Stimulated activated CD8-positive, alpha-beta memory T cell treated with anti-CD3 and anti-CD28 coated beads, Interleukin-2, amount 100 ng/mL, for 48 hours (primary cell): ENCODE measurements at places on chromosomes 2 and 18.

- DNase-seq, result no peak
Observed at GRCh38 chr18:11114653-11115052, 34.7 kb downstream of the PIEZO2 start.

DNA sequence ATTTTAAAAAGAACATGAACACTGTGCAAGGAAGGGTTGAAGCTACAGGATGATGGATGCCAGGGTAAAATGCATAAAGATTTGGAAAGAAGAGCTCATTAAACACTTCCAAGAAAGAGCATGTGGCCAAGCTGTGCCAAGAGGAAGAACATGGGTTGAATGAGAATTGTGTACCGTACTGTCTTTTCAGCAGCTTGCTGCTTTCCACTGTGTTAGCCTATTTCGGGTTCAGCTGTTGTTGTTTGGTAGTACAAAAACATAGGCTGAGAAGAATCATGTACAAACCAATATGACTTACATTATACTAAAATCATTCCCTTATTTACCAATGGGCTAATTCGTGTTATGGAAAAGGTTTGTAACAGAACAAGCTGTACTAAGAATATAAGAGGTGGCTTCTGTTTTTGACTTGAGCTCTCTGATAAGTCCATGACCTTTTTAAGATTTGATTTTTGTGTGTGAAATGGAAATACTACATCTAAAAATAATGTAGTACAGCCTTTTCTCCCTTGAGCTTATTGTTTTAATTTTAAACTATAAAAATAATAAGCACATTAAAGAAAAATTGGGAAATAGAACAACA, 188.3 kb upstream of the STON1 start:
- no peak for DNase-seq

DNA sequence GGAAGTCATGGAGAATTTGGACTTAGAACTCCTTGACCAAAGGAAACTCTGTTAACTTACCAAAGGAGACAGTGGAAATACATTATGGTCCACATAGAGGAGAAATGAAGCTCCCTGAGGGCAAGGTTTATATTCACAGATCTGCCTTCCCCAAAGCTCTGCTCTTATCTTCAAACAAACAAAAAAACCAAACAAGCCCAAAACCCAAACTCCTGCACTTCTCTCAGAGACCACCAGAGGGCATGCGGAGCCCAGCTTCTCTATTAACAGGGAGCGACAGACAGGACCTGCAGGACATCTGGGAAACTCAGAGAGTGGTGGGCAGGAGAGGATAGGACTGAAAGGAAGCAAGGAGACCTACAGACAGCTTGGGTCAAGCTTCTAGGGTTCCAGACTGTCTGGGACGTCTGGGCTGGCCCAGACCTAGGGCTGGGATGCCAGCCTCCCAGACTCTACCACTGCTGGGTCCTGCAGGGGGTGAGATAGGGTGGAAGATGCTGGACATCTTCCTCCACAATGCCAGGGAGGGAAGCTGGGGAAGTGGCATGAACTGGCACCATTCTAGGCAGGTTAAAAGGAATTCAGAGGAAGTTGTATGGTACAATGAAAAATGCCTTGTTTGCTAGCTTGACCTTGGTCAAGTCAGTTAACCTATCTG, 4.0 kb upstream of the WNT10A start:
- DNase-seq, result peak; percentile 42

DNA sequence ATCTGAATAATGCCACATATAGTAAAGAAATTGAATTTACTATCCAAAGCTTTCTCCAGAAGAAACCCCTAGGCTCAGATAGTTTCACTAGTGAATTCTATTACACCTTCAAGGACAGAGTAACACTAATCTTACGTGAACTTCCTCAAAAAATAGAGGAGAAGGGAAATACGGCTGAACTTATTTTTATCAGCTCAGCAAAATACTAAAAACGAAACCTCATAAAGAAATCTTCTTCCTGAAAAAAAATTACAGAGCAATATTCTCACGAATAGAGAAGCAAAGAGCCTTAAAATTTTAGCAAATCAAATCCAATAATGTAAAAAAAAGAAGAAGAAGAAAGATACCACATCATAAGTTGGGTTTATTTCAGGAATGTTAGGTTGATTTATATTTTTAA, 14.7 kb downstream of the CAPN13 start:
- DNase-seq, result no peak

- no peak for DNase-seq
Observed at GRCh38 chr2:58871469-58872142, 630.5 kb upstream of the FANCL start.

DNA sequence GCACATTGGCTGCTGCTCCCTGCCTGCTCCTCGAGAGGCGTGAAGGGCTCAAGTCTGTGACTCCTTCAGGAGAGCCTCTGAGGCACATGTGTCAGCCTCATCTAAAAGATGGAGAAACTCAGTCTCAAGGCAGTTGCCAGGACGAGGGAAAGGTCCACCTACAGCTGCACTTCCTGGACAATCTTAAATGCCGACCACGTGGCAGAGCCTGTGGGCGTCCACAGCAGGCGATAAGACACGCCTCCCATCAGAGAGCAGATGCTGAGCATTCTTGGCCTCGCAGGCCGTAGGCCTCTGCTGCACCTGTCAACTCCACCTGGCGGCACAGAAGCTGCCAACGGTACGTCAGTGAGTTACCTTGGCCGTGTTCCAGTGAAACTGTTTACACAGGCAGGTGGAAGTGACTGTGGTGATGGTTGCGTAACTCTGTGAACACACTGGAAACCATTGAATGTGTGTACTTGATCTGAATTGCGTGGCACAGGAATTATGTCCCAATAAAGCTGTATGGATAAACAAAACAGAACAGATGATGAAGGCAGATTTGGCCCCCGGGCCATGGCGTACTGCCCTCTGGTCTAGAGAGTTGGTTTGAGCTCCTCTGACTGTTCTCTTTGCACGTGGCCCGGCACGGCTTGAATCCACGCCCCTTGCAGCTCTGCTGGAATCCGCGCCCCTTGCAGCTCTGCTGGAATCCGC, 114.5 kb downstream of the RNF144A start:
- no peak for DNase-seq

GRCh38 chr2:217766356-217766755, 236.4 kb downstream of the TNS1 start:
- no peak for DNase-seq

- no peak for DNase-seq
Observed at GRCh38 chr2:192043216-192043870, 151.4 kb downstream of the TMEFF2 start.

GRCh38 chr2:170013802-170014551, 164.0 kb upstream of the MYO3B start:
- DNase-seq, result no peak

- no peak for DNase-seq
Observed at GRCh38 chr2:54578648-54579045, 122.5 kb downstream of the SPTBN1 start.

DNA sequence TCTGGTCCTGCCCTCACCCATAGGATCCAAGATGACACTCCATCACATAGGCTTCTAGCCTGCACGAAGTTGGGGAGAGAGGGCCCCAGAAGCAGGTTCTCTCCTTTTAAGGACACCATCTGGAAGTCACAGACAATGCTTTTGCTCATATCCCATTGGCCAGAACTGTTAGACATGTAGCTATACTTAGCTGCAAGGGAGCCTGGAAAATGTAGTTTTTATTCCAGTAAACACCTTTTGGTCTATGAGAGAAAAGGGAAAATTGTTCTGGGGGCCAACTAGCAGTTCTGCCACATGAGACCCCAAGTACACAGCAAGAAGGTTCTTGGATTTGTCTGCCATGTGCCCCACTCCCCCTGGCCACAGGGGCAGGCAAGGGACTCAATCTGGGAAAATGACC, 206.1 kb downstream of the ZFP36L2 start:
- DNase-seq, result no peak

DNA sequence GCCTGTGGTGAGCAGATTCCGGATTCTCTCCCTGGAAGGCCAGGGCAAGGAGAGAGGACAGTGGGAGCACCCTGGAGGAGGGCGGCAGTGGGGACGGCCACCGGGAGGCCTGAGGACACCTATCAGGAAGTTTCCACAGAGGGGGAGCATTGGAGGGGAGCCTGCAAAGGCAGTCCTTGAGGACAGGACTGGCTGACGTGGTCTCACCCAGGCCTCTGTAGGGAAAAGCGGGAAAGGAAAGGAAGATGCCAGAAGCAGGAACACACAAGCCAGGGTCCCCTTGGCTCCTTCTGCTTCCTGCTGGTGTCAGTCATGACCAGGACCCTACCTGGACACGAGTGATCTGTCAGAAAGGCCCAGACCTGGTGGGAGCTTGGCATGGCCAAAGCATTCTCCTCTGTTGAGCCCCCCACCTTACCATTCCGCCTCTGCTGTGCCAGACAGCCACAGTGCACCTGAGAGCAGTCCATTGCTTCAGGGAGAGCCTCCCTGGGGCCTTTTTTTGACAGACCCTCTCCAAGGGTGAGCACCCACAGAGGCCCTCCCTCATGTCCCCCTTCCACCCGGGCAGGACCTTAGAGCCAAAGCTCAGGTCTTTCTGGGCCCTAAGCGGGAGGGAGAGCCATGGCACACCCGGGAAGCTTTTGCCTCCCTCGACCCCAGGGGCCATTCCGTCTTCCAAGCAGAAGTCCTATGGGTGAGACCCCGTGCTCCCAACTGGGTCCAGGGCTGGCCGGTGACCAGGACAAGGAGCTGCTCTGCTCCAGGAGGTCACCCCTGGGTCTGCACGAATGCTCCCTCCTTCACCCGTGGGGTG, 333.1 kb downstream of the DYSF start:
- no peak for DNase-seq

- DNase-seq, result no peak
Observed at GRCh38 chr2:221255862-221256261, 316.2 kb downstream of the EPHA4 start.

GRCh38 chr2:205372141-205372540, 310.2 kb upstream of the NRP2 start:
- DNase-seq, result no peak

DNA sequence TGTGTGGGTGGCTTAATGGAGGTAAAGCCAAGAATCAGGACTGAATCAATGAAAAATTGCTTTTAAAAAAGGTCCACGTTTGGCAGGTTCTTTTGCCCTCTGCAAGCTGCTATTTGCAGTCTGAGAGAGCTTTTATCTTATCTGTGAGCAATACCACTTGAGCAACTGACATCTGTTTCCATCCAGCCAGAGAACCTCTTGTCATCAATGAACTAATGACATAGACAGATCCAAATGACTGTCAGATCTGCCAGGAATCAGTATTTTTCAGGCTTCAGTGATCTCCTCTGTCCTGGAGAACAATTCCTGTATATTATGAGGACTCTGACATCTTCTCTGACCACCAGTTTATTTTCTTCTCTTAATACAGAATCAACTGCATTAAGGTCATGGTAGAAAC, 608.1 kb downstream of the LRP1B start:
- DNase-seq, result no peak

DNA sequence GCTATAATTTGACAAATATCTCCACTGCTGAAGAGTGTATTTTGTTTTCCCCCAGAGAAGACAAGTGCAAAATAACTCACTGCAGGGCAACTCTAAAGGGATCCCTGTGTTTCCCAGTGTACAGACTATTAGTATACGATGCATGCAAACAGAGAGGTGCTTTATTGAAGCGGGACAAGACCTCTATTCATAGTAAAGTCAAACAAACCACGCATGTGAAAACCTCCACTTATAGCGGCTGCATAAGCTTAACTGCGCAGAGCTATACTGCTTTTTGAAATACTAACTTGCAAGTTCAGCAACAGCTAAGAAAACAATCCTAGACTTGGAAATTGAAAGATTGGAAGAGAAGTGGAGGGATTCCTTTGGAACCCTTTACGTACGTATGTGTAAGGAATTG, 15.6 kb downstream of the RNF144A start:
- no peak for DNase-seq

DNA sequence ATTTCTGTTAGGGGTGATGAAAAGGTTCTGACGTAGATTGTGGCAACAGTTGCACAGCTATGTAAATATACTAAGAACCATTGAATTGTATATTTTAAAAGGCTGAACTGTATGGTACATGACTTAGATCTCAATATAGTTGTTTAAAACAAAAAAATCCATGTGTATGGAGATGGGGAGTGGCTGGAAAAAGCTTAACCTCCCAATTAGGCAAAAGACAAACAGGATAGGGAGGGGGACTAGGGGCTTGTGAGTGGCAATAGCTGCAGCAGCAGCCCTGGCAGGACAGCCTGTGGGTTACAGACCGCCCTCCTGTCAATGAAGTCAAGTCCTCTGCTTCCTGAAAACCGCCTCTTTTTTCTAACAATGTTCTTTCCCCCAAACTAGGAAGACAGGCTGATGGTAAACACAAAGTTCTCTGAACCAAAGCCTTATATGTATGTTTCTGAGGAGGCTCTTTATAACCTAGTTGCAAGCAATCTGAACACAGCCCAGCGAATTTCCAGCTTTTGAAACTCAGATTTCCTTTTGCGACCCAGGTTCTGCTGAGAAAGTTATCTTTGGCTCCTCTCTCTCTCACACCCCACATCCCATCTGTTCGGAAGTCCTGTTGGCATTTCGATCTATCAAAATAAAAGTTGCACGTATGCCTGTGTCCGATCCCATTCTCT, 10.3 kb downstream of the ATP8B1 start:
- no peak for DNase-seq

DNA sequence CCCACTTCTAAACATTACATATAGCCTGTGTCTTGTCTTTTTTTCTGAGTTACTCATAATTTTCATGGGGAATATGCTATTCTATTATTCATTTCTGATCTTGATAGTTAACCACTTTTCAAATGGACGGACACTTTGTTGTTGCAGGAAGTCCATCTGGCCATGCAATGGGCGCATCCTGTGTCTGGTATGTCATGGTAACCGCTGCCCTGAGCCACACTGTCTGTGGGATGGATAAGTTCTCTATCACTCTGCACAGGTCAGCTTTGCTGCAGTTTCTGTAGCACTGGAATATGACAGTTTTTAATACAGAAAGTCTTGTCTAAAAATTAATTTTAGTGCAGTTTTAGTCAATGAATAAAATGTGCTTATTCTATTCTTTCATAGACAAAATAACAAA, 3.3 kb downstream of the G6PC2 start:
- DNase-seq, result no peak

- DNase-seq, result no peak
Observed at GRCh38 chr2:70089220-70089982, 2.1 kb downstream of the PCBP1 start.

GRCh38 chr2:212145121-212145520, 393.5 kb downstream of the ERBB4 start:
- no peak for DNase-seq

GRCh38 chr18:75257605-75258004, 47.0 kb downstream of the TSHZ1 start:
- no peak for DNase-seq

DNA sequence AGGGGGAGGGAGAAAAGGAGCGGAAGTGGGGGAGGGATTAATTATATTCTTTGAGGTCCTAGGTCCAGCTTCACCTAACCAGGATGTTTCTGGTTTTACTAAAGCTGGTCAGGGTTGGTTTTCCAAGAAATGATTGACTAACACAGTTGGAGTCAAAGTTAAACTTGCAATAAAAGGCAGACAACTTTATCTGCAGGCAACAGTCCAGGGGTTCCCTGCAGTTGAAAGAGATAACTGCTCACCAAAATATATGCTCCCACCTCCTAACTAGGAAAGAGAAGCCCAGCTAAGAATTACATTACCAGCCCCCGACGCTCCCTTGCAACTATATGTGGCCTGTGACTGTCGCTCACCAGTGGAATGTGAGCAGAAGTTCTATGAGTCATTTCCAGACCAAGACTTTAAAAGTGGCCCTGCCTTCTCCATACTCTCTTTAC, 140.0 kb upstream of the PKDCC start:
- no peak for DNase-seq

GRCh38 chr2:73218298-73218697, 4.3 kb downstream of the SMYD5 start:
- no peak for DNase-seq
